T-helper 2 cell (primary cell): ENCODE measurements at places on chromosomes 7 and 10.

GRCh38 chr7:40802497-40802896 lies 667.7 kb downstream of the SUGCT start:
- no peak for DNase-seq

GRCh38 chr10:87674943-87675342 lies 15.3 kb downstream of the PAPSS2 start:
- DNase-seq = no peak

- no peak for DNase-seq
These were observed 20.6 kb upstream of the GDI2 start for GRCh38 chr10:5833814-5834213.

DNA sequence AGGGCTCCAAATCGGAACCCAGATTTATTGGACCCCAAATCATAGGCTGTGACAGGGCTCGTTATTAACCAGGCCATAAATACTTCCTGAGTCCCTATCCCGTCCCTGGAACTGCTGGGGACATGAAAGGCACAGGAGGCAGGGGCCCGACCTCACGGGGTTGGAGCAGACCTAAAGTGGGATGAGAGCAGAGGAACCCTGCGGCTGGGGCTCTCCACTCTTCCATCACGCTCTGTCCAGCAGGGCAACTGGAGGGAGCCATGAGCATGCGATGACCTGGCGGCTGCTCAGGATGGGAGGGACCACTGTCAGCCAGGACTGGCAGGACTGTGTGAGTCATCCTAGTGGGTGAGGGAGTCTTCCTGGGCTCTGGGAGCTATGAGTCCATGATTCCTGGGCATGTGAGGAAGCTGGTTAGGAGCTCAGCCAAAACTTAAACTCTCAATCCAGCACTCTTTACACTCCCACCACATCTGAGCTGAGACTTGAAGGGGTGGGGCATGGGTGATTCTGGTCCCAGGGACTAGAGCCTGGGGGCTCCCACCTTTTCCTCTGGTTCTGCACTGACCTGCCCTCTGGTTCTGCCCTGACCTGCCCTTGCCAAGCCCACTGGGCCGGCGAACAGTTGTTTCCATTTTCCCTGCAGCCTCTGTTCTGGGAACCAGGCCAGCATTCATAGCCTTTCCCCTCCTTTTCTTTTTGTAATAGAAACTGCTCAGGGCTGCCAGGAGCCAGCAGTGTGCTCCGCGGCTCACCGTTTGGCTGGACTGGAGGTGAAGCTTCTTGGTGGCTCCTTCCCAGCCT lies 47.1 kb downstream of the SYPL1 start:
- no peak for DNase-seq

DNA sequence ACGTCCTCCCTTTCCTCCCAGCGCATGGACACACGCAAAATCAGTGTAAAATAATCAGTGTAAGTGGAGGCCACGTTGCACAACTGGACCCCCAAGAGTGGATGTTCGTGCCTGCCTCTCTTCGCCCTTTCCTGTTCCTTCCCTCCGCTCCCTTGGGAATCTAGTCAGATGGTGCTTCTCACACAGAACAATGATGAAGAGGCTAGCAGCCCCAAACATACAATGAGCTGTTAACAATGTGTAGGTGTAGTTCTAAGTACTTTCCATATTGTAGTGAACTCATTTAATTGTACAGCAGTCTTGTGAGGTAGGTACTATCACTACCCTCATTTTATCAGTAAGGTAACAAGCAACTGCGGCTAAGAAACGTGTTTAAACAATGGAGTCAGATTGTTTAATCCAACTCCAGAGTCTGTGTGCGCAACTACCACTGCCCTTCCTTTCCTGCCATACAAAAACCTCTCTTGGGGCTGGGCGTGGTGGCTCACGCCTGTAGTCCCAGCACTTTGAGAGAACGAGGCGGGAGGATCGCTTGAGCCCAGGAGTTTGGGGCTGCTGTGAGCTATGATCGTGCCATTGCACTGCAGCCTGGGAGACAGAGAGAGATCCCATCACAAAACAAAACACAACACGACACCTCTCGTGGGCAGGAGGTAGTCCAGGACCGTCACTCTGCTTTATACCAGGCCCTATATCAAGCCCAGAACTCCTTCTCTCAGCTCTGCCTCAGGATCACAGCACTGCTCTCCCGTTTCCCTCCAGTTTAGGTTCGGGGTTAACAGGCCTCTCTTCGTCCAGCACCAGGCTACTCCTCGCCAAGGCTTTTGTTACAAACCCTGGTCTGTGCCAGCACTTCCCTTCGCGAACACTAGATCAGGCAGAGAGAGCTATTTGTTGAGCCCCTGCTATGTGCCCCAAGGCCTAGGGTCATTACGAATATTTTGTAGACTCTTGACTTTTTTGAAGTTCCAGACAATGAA lies 1.1 kb downstream of the FKBP9 start:
- no peak for DNase-seq

- no peak for DNase-seq
These were observed 57.2 kb downstream of the PROSER2 start for GRCh38 chr10:11880151-11881029.

GRCh38 chr7:106358103-106358663 lies 73.4 kb upstream of the NAMPT start:
- no peak for DNase-seq

GRCh38 chr10:24249829-24250415 lies 41.0 kb downstream of the KIAA1217 start:
- no peak for DNase-seq

DNA sequence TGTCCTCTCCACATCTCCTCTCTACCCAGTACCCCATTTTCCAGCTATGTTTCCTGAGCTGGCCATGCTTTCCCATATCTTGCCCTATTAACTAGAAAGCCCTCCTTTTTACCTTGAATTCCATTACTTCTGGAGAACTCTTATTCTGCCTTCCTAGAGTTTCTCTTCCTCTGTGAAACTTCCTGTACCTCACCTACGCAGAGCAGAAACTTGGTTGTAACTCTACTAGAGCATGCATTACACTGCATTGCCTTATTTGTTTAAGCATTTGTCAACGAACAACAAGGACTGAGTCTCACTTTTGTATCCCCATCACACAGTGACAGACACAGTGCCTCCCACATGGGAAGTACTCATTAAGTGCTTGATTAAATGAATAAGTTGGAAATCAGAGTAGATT lies 36.4 kb downstream of the VCL start:
- DNase-seq = no peak

GRCh38 chr7:5207131-5207530 lies 17.1 kb downstream of the WIPI2 start:
- no peak for DNase-seq

DNA sequence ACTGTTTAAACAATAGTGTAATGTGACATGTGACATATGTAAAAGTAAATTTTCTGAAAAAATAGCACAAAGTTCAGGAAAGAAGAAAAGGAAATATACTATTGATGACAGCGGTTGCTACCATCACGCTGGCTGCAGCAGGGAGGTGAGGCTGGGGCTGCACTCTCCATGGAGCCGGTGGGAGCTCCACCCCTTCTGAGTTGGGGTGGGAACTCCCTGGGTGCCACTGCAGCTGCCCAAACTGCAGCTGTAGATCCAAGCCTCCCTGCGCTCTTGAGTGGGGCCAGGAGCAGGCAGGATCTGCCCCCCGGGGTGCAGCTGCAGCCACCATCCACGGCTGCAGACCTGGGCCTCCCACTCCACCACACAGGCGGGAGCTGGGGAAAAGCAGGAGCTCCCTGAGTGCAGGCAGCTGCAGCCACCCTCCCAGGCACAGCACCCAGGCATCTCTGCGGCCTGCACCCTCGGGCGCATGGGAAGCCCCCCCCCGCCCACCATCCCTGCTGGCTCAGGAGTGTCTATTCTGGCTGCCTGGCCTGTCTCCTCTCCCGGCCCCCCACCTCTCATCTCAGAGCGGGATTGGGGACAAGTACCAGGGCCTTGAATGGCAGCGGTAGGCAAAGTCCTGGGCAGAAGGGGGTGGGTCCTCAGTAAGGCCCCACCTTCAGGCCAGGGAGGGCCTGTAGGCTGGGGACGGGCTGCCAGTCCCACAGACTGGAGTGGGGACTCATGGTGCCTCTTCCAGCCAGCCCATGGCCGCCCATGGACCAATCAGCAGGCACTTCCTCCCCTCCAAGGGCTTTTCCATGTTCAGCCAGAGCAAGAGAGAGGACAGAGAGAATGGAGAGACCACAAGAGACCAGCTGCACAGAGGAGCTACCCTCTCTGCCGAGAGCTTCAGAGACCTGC lies 50.1 kb downstream of the TNS3 start:
- DNase-seq = no peak

- DNase-seq = no peak
These were observed 120.0 kb downstream of the LYZL1 start for GRCh38 chr10:29408847-29409240.

DNA sequence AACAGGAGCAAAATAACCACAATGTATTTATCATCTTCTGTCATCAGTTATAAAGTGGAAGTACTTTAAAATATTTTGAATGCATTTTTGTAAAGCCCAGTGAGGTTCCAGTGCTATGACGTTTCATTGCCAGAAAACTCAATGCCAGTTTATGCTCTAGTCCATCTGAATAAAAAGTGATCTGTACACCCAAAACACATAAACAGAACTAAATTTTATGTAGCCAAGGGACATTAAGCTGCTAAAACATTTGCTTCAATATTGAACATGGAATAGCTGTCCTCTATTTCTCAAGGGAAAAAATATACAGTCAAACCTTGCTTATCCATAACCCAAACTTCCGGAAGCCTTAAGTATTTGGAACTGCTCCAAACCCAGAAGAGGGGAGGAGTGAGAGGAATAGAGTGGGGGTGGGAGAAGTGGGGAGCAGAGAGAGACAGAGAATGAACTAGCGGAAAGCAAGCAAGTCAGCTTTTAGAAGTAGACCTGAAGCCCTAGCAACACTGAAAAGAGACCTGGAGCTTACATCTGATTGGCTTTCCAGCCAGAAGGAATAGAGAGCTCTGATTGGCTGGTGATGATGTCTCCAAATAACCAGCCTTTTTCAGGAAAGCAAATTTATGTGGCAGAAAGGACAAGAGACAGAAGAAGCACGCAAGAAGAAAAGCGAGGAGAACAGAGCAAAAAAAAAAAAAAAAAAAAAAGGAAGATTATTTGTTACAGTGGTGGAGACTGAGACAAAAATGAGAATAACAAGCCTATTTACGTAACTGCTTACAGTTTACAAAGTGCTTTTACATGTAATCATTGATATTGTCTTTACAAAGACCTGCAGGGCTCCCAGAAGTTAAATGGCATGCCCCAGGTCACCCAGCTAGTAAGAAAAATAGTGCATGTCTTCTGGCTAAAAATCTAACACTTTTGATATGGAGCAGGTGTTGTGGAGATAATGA lies 196.0 kb downstream of the RNLS start:
- DNase-seq = no peak

DNA sequence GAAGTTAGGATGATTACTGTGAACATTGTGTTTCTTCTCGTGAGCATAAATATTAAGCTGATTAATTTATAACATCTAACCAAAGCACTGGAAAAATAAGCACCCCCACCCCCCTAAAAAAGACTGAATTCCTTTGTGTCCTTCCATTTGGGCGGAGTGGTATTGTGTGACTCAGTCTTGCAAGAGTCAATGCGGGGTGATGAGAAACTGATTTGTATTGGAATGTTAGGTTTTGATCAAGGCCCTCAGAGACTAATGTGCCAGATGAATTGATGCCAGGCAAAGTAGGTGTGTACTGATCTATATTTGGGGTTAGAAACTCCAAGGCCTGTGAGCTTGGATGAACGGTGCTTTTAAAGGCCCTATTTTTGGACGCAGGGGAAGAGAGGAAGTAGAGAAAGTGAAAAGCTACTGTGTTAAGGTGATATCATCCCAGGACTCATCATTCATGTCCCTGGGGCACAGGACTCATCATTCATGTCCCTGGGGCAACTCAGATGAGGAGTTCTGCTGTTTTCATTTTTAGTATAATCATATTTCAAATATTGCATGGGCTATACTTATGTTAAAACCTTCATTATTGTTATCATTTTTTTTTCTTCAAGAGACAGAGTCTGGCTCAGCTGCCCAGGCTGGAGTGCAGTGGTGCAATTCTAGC lies 61.3 kb upstream of the PTN start:
- DNase-seq = no peak

DNA sequence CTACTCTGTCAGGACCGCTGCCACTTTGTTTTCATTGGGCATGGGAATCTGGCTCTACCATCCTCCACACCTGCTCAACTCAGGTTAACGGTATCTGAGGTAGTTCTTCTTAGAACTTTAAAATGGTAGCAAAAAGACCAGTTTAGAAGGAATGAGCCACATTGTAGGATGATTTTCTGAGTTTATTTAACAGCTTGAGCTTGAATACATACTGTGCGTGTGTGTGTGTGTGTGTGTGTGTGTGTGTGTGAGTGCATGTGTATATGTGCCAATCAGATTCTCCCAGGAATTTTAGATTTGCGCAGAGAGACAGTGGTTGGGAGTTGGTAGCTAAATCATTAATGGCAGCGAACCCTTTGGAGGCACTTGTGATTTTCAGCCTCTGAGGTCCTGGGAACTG lies 81.4 kb downstream of the SPAG6 start:
- DNase-seq = no peak

GRCh38 chr10:123994417-123995081 lies 98.8 kb downstream of the CHST15 start:
- DNase-seq = peak; percentile 58

DNA sequence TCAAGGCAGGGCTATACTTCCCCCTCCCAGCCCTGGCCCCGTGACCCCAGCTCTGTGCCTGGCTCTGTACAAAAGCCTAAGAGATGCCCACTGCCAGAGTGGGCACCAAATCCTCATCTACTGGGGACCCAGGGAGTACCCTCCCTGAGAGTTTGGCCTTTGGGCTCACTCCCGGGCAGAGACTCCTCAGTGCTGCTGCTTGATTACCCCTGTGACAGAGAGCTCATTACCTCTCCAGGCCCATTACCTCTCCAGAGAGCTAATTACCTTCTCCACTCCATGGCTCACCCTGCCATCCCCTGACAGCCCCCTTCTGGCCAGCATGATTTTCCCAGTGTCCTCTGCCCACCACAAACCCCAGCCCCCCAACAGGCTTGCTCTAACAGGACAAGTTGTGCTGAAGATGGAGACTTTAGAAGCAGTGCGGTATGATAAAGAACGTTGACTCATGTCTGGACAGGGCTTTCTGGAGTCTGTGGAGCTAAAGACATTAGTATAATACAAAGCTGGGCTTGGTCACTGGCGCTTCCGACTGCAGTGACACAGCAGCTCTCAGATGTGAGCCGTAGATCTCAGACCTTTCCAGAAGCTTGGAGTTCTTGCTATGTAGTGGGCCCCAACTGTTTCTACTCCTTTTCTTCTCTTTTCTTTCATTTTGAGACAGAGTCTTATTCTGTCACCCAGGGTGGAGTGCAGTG lies 111.3 kb upstream of the KCTD7 start:
- DNase-seq = no peak

GRCh38 chr10:78861529-78862327 lies 207.0 kb upstream of the ZMIZ1 start:
- no peak for DNase-seq

GRCh38 chr7:30224511-30225062 lies 59.8 kb upstream of the ZNRF2 start:
- DNase-seq = no peak

DNA sequence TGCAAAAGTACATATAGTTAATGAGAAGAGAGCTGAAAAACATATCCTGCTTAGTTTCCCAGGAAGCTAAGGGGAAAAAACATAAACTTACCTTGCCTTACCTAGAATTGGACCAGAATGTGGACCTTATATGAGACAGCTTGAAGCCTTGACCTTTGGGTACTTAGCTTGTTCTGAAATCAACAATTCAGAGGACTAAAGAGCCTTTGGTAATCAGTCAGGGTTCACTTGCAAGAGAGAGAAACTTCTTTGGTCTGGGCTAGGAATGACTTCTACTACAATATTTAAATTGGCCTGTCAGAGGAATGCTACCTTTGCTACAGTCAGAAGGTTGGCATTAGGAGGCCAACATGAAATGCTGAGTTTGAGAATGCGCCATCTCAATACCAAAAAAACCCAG lies 24.9 kb downstream of the SAMD8 start:
- no peak for DNase-seq

- DNase-seq = peak; percentile 44
These were observed 1.9 kb upstream of the PLAU start for GRCh38 chr10:73908853-73909539.
